NCI-H2029 treated with DMSO at 0.1 percent for 48 hours (cell line): ENCODE measurements at places on chromosomes 7 and 10.

DNA sequence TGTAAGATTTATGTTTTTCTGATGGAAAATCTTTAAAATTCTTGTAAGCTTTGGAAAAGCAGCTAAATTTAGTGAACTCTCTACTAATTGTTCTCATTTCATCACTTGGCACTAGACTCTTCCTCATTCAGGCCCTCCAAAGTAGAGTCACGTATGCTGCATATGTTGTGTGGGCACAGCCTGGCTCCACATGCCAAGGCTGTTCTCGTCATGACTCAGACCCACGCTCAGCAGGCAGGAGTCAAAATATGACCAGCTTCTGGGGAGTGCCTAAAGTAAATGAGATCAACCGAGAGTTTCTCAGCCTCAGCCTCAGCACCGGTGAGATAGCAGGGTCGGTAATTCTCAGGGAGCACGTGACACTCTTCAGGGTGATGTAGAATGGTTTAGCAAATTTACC lies 1672.9 kb downstream of the REEP3 start:
- no peak for DNase-seq

DNA sequence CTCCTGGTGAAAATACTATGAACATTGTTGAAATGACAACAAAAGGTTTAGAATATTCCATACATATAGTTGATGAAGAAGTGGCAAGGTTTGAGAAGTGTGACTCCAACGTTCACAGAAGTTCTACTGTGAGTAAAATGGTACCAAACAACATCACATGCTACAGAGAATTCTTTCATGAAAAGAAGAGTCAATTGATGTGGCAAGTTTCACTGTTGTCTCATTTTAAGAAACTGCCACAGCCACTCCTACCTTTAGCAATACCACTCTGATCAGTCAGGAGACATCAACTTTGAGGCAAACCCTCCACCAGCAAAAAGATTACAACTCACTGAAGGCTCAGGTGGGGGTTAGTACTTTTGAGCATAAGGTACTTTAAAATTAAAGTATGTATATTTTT lies 693.3 kb downstream of the GRID1 start:
- no peak for DNase-seq

GRCh38 chr7:140484951-140485499 lies 5.7 kb upstream of the MKRN1 start:
- no peak for DNase-seq

- no peak for DNase-seq
These were observed 266.0 kb downstream of the GRID1 start for GRCh38 chr10:86100581-86101061.

- no peak for DNase-seq
These were observed 35.5 kb downstream of the TASOR2 start for GRCh38 chr10:5720182-5720581.

GRCh38 chr7:102451371-102452054 lies 13.2 kb downstream of the ALKBH4 start:
- no peak for DNase-seq

DNA sequence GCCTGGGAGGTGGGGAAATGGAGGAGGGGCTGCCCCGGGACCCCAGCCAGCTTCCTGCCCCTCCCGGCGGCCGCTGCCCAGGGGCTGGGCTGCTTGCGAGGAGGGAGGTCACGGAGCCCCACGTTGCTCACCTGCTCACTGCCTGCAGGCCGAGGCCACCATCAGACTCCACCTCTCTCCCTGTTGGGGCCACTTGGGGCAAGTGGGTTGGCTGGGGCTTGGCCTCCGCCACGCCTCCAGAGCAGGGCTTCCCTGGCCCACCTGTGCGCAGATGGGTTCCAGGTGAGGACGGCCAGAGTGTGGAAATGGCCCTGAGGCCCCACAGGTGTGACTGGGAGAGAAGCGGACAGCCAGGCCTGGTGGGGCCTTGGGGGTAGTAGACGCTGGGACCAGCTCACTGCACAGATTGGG lies 82.8 kb upstream of the DIP2C start:
- DNase-seq: no peak

DNA sequence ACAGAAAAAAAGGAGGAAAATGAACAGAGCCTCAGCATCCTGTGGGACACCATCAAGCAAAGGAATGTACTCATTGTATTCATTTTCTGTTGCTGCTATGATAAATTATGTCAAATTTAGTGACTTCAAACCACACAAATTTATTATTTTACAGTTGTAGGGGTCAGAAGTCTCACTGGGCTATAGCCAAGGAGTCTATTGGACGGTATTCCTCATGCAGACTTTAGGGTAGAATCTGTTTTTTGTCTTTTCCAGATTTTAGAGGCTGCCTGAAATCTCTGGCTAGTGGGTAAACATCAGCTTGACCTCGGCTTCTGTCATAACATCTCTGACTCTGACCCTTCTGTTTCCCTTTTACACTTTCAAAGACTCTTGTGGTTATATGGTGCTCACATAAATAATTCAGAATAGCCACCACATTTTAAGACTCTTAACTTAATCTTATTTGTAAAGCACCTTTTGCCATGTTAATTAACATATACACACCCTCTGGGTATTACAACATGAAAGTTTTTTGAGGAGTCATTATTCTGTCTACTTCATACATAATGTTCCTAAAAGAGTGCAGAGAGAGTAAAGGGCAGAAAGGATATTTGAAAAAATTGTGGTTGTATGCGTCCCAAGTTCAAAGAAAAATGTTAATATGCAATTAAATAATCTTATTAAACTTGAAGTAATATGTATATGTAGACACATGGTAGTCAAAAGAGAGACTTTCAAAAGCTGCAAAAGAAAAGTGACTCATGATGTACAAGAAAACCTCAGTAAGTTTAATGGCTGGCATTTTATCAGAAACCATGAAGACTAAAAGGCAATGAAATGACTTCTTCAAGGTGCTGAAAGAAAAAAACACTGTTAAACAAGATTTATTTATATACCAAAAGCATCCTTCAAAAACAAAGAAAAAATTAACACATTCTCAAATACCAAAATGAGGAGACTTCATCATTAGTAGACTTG lies 70.8 kb upstream of the MEOX2 start:
- no peak for DNase-seq

GRCh38 chr7:70416986-70417655 lies 714.8 kb upstream of the GALNT17 start:
- DNase-seq: no peak

GRCh38 chr7:149430192-149430591 lies 30.7 kb downstream of the ZNF777 start:
- DNase-seq: no peak

GRCh38 chr10:62384057-62384446 lies 9.9 kb downstream of the ZNF365 start:
- DNase-seq: no peak

GRCh38 chr10:88981435-88981834 lies 9.2 kb upstream of the FAS start:
- no peak for DNase-seq

DNA sequence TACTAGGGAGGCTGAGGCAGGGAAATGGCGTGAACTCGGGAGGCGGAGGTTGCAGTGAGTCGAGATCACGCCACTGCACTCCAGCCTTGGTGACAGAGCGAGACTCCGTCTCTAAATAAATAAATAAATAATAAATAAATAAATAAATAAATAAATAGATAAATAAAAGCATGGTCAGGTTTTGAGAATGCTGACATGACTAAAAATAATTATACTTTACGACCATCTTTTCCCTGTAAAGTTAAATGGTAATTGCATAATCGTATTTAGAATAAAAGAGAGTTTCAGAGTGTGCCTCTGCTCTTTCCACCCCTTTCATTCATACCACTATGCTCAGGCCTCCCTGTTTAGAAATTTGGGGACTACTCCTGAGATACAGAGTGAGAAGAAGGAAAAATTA lies 326.5 kb downstream of the CNTNAP2 start:
- no peak for DNase-seq

DNA sequence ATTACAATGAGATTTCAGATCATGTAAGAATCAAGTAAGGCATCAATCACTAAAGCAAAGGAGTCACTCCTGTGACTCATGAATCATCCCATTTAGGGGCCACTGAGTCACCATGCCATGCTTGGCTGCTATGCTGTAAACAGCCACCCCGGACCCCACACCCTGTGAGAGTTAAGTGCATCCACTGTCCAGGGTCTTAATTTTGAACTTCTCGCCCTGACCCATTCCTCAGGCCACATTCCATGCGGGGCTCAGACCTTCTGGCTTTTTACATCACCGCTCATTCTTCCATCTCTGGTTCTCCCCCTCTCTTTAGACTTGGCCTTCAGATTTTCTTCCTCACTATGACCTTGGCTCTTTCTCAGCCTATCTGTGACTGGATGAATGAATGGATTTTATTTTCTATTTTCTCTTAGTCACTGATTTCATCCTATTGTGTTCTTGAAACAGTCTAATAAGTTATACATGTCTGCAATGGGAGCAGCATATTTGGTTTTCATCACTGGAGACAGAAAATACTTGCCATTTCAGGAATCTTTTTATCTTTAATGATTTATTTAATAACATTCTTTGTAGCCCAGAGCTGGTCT lies 239.6 kb downstream of the SKIDA1 start:
- no peak for DNase-seq

DNA sequence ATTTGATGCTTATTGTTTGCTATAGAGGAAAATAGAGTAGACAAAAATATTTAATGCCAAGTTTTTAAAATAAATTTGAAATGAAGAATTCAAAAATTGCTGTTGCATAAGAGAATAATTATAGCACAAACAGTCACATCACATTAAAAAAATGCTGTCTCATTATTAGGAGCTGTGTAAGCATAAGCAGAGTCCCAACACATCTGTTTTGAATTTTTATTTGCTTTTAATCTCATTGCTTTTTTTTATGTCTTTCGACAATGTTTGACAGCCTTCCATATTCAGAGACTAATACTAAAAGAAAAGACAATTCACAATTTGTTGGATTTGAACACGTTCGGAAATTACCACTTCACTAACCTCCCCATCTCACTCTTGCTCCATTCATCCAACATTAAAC lies 143.5 kb downstream of the TFPI2 start:
- DNase-seq: no peak

- no peak for DNase-seq
These were observed 1013.1 kb downstream of the KCNMA1 start for GRCh38 chr10:76624470-76624869.

DNA sequence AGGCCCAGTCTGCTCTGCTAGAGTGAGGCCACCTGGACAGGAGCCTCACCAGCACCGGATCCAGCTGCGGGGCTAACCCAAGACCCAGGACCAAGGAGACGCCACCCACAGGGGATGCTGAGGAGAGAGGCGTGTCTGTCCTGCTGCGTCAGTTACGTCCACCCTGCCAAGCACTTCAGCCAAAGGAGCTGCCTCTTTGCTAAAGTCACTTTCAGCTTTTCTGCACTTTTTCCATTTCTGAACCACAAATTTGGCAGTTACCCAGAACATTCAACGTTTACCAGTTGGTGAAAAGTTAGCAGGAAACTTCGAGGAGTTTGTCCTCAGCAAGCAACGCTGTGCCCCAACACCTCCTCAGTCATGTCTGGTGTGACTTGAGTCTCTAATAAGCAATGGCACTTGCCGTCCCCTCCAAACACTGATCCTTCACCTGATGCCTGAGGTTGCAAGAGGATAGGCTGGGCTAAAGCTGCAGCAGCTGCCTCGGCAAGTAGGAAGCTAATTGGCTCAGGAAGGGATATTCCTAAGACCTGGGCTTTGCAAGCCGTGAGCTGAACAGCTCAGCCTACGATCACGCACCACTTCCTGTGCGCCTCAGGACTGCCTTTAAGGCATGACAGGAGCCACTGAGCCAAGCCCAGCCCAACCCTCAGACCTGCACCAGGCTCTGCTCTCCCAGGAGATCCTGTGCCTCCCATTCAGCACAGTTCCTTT lies 40.1 kb downstream of the KCNH2 start:
- DNase-seq: peak; percentile 28

GRCh38 chr7:45573661-45574415 lies at the start of gene ADCY1:
ADCY1 (plus strand) TSS chr7:45574368; CDS start chr7:45574544, 176 bp downstream.
- DNase-seq: no peak

DNA sequence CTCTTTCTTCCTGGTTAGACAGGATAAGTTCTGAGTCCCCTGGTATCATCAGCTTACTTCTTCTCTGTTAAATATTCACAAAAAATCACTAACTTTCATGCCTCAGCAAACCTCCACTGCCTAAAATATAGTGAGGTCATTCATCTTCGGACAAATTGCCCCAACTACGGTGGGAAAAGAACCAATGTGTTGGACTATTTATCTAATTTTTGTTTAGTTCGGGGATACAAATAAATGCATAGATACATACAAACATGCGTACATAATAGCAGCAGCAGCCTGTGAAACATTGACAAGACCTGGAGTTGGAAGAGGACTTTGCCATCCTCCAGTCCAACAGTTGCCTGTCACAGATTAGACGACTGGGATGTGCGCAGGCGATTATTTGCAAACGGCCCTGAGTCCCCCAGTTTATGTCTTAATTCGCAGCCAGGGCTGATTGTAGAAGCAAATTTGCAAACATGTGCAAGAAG lies 51.5 kb downstream of the EGFR start:
- no peak for DNase-seq

DNA sequence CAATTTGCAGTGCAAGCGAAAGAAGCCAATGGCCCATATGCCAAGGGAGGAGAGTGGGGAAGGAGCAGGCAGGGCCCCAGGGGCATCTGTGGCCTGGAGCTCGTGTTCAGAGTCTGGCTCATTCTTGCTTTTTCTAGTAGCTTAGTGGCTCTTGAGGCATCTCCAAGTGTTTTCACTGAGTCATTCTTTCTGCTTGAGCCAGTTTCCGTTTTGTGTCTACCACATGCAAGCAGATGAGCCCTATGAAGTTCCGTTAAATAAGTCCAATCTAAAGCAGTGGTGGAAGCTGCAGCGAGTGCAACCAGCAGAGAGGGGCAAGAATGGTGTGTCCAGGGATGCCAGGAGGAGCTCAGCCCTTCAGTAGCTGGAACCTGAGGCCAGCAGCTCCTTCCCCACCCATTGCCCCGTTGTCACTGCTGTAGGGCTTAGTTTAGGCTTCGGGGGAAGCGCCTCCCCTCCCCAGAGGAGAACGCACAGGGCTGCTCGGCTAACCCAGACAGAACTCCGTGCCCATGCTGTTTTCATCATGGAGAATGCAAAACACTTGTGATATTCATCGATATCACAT lies 57.4 kb upstream of the EBF3 start:
- DNase-seq: no peak

DNA sequence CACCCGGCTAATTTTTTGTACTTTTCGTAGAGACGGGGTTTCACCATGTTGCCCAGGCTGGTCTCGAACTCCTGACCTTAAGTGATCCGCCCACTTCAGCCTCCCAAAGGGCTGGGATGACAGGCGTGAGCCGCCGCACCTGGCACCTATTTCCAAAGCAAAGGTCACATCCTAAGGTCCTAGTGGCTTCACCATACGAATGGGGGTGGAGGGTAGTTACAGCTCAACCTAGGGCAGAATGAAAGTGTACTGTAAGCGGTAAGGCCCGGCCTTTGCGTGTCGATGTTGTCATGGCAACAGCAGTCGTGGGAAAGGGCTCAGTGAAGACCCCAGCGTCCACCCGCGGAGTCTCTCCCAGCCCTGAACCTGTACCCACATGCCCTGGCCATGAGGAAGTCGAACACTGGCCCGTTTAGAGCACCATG lies 1.6 kb upstream of the COX19 start:
- DNase-seq: no peak

- no peak for DNase-seq
These were observed 301.8 kb upstream of the ZWINT start for GRCh38 chr10:56662765-56663447.

GRCh38 chr10:23150091-23150490 lies 42.0 kb upstream of the PTF1A start:
- no peak for DNase-seq
